ENCODE measurements at places on chromosomes 5 and 9.

GRCh38 chr9:101176384-101176783 lies 147.9 kb downstream of the PLPPR1 start:
- DNase-seq: no peak

DNA sequence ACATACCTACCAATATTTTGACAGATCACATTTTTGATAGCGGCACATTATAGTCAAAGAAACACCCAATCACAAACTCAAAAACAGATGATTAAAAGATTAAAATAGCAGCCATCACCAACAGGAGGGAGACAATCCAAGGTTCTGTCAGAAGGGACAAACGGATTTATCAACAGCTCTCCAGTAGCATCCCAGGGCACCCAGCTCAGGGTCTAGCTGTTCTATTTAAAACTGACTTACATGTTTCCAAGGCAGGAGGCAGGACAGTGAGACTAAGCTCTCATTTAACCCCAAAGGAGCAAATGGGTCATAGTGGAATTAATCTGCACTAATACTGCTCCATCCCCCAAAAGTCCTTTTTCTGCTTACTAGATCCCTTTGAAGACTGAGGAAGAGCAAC lies 3.2 kb downstream of the AGTPBP1 start:
- no peak for DNase-seq

DNA sequence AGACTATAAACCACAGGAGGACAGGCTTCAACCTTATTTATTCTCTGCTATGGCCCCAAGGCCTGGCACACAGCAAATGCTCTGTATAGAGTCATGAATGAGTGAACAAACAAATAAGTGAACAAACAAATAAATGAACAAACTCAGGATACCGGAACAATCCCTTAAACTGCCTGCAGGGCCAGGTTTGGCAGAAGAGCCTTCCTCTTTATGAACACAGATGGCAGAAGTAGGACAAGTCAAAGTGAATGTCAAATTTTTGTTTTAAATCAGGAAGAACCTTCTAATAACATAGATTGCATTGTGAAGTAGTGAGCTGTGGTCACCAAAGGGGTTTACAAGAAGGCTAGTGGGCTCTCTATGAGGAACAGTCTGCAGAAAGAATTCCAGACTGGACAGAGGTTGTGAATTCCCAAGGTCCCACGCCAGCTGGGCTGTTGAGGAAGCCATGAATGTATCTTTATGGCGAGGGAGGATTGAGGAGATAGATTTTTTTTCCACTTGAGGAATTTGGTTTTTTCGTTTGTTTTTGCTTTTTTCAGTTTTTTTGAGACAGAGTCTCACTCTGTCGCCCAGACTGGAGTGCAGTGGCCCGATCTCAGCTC lies 30.3 kb upstream of the STING1 start:
- no peak for DNase-seq

DNA sequence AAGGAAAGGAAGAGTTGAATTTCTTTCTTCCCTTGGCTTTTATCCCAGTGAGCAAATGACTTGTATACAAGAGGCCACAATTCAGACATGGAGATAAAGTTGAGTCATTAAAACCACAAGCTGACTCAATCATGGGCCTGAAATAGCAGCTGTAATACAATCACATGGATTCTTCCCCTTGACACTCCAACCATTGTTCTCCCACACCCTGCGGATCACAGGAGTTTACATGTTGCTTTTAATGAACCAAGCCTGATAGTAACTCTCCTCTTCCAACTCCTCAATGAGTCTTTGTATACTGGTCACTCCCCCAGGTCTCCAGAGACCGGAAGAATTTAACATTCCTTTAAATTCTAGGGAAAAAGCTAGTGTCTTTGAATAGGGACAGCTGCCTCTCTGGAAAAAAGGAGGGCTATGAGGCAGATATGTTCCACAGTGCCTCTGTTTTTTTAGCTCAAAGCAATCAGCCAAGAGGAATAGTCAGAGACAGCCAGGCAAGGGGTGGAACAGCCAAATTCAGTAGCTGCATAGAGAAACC lies 32.4 kb downstream of the PCDHGC5 start:
- peak; percentile 99 for DNase-seq

DNA sequence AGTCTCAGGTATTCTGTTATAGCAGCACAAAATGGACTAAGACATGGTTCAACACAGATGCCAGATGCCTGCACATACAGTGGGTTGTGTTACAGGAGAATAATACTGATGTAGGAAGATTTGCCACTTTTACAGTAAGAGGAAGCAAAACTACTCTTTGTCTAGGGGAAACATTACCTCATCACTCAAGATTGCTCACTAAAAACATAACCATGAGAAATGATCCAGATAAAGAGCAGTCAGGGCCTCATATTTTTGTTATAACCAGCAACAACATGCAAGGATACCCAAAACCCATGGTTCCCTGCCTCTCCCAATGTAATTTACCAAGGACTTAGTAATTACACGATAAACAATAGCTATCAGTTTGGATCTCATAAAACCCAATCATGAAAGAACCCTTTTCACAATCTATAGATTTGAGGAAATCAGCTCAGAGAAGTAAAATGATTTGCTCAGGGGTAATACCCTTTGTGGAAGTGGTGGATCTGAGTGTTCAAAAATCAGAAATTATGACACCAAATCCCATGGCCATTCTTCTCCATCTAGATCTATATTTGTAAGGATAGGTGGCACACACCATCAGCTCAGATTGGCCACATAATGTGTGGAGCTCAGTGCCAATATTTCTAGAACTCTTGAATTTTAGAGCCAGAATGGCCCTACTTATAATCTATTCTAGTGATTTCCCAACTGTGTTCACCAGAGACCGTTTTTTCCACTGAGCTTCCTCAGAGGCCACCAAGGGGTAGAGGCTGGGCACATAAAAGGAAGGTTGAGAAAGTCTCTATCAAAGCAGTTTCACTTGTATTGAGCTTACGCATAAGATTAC lies 27.8 kb downstream of the DPYSL3 start:
- DNase-seq: no peak

- no peak for DNase-seq
These were observed 76.5 kb upstream of the CTNNA1 start for GRCh38 chr5:138676556-138677193.

DNA sequence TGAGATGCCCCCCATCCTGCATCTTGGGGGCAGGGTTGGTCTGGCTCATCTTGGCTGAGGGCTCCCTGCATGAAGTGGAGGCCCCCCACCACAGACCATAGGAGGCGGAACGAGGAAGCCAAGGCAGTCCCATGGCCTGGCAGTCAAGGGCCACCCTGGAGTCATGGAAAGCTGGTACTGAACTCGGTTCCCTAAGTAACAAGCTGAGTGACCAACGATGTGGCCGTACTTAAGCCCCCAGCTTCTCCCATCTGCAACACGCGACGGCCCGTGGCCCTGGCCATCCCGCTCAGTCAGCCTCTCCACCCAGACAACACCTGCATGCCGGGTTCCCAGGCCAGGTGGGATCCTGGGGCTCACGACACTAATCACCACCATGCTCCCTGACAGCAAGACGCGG lies 17.1 kb downstream of the BRD3 start:
- DNase-seq: no peak

- peak; percentile 40 for DNase-seq
These were observed 175.9 kb downstream of the CEMIP2 start for GRCh38 chr9:71592400-71592799.

- no peak for DNase-seq
These were observed 170.0 kb upstream of the ADAMTS16 start for GRCh38 chr5:4970171-4970570.

DNA sequence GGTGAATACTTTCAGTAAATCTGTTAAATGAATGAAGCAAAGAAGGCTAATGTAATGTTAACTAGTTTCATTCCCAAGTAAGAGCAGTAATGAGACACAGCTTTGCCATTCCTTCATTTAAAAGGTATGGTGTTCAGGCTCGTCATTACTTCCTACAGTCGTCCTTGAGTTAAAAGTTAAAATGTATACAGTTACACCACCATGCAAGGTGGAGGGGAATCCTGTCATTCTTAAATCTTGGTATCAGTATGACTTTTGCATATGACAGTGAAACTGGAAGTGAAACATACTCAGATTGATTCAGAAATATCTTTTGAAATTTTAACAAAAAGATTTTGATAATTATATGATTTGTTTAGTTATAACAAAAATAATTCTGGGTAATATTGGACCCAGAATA lies 25.9 kb downstream of the MTRR start:
- no peak for DNase-seq

- DNase-seq: no peak
These were observed 181.6 kb downstream of the PALM2AKAP2 start for GRCh38 chr9:109961626-109962025.

- DNase-seq: no peak
These were observed 77.2 kb downstream of the ADAMTS16 start for GRCh38 chr5:5217371-5217770.

DNA sequence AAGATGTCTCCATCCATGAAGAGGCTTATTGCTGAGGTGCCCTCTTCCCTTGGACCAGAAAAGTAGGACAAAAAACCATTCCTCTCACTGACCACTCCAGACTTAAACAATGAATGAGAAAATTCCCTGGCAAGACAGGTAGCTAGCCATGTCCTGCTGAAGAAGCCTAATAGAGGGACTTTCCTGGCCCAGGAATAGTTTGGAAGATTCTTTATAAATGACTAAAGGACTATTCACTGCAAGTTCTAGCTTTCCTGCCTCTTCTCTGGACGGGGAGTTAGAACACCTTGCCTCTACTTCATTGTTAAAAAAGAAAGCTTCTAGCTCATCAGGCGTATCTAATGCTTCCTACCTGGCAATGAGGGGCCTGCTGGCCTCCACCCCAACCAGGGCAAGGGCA lies 153.6 kb downstream of the NR3C1 start:
- no peak for DNase-seq

DNA sequence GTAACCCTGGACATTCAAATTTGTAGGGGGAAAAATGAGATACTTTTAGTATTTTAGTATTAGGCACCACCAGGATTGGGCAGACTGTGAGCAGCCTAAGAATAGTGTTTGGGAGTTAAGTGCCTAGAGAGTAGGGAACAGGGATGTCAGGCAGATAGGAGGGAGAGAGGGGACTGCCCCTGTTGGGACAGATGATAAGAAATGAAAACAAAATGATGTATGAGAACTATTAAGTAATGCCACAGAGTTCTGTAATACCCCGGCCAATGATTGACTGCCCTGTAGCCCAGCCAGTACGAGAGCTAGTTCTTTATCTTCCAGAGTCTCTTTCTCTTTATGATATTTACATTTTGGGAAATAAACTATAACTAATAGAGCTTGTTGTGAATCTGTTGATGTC lies 24.4 kb downstream of the ARHGAP26 start:
- no peak for DNase-seq

- DNase-seq: peak; percentile 81
These were observed 62.6 kb downstream of the SUSD1 start for GRCh38 chr9:112112519-112112918.

DNA sequence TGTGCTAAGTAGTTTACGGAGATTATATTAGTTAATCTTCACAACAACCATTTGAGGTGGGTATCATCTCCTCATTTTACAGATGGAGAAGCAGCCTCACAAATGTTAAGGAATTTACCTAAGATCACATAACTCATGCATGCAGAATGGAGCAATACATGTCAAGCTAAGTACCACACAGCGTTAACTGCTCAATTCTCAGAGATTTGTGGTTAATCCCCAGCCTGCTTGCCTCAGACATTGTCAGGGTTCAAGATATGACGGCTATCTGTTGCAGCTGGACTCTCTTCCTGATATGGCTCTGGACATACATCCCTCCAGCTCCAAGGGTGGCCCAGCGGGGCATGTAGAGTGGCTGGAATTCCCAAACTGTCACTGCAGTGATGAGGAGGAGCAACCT lies 7.3 kb upstream of the ZNF346 start:
- no peak for DNase-seq

DNA sequence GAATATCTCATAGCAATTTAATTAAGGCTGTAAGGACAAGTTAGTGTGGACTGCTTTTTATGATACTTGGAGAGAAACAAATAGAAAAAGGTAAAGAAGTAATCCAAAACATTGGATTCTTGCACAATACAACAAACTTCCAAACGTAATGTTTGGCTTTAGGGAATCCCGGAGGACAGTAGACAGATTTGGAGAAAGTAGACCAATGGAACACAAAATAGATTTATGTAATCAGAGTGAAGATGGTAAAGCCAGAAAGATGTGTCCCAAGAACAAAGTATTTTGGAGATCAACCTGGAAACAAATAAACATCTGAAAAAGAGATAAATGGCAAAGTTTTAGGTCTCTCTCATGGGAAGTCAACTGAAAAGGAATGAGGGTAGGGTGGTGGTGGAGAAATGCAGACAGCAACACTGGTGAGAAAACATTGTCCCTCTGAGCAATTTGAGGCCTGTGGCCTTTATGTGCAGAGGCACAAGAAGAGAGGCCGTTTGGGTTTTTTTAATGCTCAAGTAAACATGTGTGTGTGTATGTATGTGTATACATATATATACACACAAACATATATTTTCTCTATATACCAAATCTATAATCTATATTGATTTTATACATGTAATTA lies 620.6 kb downstream of the PDE4D start:
- DNase-seq: no peak

- no peak for DNase-seq
These were observed 73.4 kb upstream of the MEF2C start for GRCh38 chr5:88956416-88956815.

DNA sequence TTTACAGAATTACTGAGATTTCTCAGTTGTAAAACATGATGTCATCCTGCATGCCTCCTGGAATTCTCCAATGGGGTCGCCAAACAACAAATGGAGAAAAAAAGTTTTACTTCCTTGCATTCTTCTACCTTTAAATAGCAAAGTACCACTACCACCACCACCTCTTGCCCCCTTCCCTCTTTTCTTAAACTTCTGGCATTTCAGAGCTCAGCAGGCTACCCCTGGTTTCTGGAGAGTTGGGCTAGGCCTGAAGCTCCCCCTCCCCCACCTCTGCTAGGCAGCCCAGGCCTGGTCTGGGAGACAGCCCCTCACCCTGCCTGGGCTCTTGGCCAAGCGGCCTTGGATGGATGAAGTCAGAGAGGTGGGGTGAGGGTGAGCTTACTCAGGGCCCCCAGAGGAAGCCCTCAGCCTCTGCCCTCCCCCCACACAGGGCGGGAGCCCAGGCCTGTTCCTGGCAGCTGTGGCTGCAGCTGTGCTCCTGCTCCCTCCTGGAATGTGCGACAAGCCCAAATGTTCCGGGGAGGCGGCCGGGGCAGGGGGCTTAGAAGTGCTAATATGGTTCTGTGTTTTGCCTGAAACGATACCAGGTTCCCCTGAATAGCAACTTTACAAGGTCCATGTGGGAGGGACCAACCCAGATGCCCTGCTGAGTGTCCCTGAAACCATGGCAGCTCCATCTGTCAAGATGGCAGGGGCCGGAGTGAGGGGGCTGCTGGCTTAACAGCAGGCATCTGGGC lies 6.0 kb upstream of the CCIN start:
- DNase-seq: no peak

- no peak for DNase-seq
These were observed 364.7 kb upstream of the CD180 start for GRCh38 chr5:67561151-67561932.

Measured in HS-5 (cell line).